ENCODE measurements at places on chromosomes 1 and 21.
A peak's percentile ranks its signal among the peaks of the same experiment; 100 is the strongest.

GRCh38 chr1:20184997-20185833 lies 681 bp upstream of the UBXN10 start:
- no peak for DNase-seq

- DNase-seq = no peak
These were observed 6.3 kb downstream of the TSNAX start for GRCh38 chr1:231534703-231535159.

DNA sequence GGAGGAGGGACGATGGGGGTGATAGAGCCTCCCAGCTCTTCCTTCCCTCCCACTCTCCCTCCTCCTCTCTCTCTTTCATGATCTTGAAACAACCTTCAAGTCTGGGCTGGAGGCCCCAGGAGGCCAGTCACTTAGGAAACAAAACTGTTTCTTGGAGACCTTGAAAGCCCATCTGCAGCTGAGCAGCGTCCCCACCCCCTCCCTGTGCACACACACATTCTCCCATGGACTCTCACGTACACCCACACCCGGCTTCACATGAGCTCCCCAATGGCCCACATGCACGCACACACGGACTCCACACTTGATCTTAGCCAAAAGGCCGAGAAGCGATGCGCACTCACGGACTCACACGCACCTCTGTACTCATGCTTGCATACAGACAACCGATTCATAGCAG lies 3.2 kb upstream of the ATP1A2 start:
- no peak for DNase-seq

GRCh38 chr1:113281550-113281949 lies 108.8 kb upstream of the MAGI3 start:
- no peak for DNase-seq

- no peak for DNase-seq
These were observed 10.2 kb upstream of the PRDX1 start for GRCh38 chr1:45531873-45532272.

DNA sequence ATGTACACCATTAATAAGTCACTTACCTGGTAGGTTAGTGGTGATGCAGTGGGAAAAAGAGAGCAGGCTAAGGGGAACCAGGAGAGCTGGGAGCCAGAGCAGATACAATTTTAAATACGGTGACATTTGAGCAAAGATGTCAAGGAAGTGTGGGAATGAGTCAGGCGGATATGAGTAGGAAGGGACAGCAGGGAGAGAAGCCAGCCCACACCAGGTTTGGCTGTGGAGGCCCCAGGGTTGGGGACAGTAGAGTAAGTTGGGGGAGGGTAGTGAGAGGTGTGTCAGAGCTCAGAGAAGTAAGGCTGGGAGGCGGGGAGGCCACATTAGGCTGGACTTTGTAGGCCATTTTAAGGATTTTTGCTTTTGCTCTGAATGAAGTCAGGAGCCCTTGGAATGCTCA lies 482.0 kb downstream of the DISC1 start:
- peak; percentile 8 for DNase-seq

DNA sequence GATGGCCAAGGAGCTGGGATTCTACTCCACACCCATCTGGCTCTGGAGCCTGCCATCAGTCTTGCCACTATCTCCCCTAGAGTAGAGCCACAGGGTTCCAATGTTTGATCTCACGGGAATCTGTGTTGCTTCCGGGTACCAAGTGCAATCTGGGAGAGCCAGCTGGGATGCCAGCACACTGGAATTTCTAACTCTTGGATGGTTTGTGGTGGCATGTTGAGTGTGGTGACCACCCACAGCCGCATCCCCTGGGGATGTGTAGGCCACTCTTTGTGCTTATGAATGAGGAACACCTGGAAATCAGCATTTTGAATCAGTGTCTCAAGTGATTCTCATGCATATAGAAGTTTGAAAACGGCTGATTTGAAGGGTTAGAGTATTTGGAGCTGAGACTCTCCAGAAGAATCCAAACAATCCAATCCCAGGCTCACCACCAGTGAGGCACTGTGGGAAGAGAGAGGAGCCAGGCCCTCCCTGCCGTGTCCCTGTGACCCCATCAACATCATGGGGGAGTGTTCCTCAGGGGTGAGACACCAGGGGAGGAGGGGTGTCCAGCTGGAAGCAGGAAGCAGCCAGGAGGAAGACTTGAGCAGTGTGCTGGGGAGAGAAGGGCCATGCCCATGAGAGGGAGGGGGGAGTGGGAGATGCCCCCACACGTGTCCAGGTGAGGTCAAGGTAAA lies 13.4 kb downstream of the FBLIM1 start:
- no peak for DNase-seq

DNA sequence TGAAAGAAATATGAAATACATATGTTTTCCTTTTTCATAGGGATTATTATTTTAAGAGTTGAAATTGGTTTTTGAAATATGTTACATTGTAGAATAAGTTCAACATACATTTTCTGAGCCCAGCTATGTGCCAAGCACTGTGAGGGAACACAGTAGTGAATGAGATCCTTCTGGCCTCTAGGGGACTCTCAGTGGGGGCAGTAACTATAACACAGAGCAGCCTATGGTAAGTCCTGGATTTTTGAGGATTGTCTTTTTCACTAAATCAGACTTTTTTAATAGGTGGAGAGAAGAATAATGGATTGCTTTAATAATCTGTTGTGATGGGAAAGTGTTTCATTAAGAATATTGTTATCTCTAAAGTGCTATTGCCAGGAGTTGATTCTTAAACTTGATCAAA lies 2.4 kb downstream of the DNAJC6 start:
- no peak for DNase-seq

DNA sequence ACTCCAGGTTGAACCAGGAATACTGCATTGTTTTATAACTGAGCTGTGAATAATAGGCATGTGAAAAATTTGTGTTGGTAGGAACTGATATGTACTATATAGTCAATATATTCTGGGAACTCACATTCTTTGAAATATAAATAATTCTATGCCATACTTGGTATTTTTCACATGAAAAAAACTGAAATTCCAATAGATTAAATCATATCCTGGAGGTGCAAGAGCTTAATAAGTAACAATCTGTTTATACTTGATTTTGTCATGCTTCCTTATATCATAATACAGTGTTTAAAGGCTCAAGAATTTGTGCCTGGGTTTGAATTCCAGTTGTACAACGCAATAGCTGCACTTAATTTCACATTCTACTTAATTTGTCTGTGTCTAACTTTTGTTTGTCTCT lies 387.0 kb downstream of the USP25 start:
- peak; percentile 65 for DNase-seq

DNA sequence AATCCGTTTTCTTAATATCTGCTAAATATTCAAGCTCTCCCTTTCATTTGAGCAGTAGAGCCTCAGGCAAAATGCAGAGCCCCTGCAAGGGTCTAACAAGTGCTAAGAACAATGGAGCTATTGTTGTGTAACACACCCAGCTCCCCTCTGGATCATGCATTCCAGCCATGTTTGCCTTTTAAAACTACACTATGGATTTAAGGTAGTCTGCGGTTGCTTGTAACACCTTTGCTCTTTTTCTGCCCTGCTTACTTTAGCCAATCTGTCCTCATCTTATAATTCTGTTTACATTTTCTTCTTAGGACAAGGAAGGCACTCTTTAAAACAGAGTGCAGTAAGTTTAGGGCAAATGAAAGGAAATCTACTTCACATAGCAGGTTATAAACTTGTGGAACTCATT lies 60.0 kb upstream of the C1orf105 start:
- no peak for DNase-seq

GRCh38 chr1:9888886-9889285 lies 21.2 kb downstream of the CTNNBIP1 start:
- no peak for DNase-seq

- DNase-seq = no peak
These were observed 476.5 kb upstream of the VAMP3 start for GRCh38 chr1:7294636-7295035.

DNA sequence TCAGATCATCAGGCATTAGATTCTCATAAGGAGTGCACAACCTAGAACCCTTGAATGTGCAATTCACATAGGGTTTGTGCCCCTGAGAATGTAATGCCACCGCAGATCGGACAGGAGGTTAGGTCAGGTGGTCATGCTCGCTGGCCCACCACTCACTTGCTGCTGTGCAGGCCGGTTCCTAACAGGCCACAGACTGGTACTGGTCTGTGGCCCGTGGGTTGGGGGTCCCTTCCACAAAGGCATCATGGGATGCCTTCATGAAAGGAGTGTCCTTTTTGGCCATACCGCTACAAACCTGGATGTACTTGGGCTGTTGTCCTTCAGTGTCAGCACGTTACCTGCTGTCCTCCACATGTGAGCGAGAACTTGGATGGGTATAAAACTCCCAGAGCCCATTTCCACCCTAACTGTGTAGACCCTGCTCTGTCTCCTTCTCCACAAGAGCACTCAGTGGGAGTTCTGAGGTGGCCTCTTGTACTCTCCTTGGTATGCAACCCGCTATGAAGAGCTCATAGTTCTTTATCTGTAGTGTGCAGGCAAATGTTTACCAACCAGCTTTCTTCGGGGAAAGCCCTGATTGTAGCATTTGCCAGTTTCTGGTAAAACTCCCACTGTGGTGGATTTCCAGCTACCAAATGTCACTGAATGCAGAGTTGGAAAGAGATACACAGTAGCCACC lies 41.7 kb upstream of the SLC19A1 start:
- DNase-seq = no peak

- DNase-seq = no peak
These were observed 76.5 kb downstream of the SCCPDH start for GRCh38 chr1:246800756-246801155.

- peak; percentile 66 for DNase-seq
These were observed 677 bp downstream of the AGPAT3 start for GRCh38 chr21:43865540-43866259.

GRCh38 chr1:111911061-111911460 lies 78.4 kb downstream of the KCND3 start:
- DNase-seq = no peak

DNA sequence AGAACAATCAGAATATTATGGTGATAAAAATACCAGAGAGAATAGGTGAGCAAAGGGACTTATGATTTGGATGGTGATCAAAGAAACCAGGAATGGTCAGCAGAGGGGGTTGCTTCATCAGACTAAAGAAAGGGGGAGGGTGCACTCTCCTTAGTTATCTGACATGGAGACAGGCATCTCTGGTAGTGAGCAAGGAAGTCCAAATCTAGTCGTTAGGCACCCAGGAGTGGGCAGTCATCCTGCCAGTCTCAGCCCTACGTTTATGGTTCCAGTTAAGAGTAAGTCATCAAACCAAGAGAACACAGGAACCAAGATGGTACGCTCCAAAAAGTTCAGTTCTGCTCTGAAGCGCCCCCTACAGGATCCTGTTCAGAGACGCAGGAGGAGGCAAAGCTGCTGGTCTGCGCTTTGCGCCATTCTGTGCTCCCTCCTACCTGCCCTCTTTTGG lies 28.6 kb downstream of the EBNA1BP2 start:
- peak; percentile 2 for DNase-seq

- no peak for DNase-seq
These were observed 71.8 kb upstream of the SAMSN1 start for GRCh38 chr21:14617871-14618270.

DNA sequence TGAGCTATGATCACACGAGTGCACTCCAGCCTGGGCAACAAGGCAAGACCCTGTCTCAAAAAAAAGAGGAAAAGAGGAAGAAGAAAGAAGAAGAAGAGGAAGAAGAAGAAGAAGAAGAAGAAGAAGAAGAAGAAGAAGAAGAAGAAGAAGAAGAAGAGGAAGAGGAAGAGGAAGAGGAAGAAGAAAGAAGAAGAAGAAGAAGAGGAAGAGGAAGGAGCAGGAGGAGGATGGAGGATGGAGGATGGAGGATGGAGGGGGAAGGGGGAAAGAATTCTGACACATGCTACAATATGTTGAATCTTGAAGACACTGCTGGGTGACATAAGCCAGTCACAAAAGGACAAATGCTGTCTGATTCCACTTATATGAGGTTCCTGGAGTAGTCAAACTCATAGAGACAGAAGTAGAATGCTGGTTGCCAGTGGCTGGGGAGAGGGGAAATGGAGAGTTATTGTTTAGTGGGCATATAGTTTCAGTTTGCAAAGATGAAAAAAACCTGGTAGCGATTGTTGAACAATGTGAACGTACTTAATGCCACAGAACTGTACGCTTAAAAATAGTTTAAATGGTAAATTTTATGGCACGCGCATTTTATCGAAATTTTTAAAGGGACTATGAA lies 47.3 kb upstream of the COA6 start:
- DNase-seq = no peak

GRCh38 chr1:27001570-27002360 lies 8.3 kb downstream of the TRNP1 start:
- peak; percentile 69 for DNase-seq

GRCh38 chr1:31244326-31244725 lies 4.6 kb upstream of the NKAIN1 start:
- DNase-seq = peak; percentile 61

DNA sequence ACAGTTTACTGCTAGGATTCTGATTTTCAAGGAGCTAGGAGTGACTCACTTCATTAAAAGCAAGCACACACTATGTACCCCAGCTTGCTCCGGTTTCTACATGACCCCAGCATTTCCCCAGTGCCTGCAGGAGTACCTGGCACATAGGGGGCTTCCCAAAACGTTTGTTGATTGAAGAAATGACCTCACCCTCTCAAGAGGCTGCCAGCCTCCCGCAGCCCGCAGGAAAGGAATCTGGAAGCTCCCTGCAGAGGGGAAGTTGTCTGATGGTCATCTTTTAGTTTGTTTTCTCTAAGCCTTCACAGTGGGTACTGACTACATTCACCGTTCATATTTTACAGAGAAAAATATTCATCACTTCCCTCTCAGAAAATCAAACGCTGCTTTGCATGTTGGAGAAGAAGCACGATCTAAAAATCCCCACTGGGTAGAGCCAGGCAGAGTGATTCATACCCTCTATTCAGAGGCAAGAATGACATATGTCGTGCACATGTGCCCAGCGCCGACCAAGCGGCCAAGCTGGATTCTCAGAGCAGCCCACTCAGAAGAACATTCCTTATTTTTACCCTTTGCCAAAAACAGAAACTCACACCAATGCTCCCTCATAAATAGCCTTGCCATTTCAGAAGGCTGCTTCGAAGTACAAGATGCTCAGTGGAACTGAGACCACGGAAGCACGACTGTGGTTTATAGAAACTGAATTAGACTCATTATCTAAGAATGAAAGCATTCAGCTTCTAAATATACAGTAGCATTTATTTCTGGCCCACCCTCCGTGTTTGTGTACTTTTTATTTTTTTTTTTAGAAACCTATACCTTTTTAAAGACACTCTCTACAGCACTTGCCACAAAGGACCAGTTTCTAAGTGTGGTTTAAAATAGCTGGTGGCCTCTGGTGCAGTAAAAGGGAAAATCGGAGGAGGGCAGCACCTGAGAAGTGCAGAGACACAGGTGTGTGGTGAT lies 143.2 kb downstream of the MIS18A start:
- peak; percentile 72 for DNase-seq

GRCh38 chr21:25515484-25516405 lies 91.5 kb downstream of the MRPL39 start:
- no peak for DNase-seq

- peak; percentile 31 for DNase-seq
These were observed 41.6 kb downstream of the CD58 start for GRCh38 chr1:116529199-116529631.

Measured in GM23248 (cell line).